ENCODE measurements at places on chromosomes 6 and 20. TPM values are rescaled to one million over a fixed set of nuclear protein-coding genes. Genes with fewer than 3 reads are reported as not detected.

DNA sequence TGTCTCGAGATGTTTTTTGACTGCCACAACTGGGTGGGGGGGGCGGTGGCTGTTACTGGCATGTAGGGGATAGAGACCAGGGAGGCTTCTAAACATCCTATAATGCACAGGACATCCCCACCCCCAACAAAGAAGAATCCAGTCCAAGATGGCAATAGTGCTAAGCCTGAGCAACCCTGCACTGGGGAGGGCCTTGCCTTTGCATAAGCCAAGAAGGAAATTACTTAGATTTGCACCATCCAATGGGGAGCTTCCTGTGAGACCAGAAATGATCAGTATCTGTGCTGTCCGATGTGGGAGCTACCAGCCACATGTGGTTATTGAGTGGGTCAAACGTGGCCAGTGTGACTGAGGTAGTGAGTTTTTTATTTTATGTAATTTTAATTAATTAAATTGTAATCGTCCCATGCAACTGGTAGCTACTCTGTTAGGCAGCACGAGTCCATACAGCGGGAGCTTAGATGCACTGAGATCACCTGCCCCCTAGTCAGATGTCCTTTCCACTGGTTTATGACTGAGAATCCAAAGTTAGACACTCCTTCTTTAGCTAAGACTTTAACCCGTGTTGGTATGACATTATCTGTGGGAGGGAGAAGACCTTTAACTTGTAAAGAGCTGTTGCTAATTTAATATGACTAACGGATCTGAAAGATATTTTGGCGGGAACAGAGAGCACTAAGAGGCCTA is 97.4 kb upstream of the NEDD9 start:
- DNase-seq, result no peak

SLC35D3 gene
- not detected for total RNA-seq

SNAP25 gene
- 0.39 TPM for total RNA-seq

DNA sequence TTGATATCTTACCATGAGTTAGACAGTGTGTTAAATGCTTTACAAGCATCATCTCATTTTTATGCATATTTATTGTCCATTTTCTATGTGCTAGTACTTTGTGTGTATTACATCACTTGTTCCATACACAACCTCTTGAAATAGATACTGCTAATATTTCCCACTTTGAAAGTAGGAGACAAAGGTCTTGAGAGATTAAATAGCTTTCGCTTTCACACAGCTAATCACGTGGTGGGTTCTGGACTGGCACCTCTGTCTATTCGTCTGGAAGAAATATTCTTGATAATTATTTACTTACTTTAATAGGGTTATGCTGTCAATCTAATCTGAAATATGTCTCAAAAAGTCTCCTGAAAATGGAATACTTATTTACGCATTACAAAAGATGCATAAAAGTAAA is 30.2 kb downstream of the EPHA7 start:
- no peak for DNase-seq

Data from HCT116 (cell line).